ENCODE measurements at places on chromosomes 13 and 19.

- DNase-seq, result no peak
These were observed 201.3 kb downstream of the POU4F1 start for GRCh38 chr13:78401873-78402707.

GRCh38 chr13:46797501-46798237, 708 bp upstream of the ESD start:
- no peak for DNase-seq

DNA sequence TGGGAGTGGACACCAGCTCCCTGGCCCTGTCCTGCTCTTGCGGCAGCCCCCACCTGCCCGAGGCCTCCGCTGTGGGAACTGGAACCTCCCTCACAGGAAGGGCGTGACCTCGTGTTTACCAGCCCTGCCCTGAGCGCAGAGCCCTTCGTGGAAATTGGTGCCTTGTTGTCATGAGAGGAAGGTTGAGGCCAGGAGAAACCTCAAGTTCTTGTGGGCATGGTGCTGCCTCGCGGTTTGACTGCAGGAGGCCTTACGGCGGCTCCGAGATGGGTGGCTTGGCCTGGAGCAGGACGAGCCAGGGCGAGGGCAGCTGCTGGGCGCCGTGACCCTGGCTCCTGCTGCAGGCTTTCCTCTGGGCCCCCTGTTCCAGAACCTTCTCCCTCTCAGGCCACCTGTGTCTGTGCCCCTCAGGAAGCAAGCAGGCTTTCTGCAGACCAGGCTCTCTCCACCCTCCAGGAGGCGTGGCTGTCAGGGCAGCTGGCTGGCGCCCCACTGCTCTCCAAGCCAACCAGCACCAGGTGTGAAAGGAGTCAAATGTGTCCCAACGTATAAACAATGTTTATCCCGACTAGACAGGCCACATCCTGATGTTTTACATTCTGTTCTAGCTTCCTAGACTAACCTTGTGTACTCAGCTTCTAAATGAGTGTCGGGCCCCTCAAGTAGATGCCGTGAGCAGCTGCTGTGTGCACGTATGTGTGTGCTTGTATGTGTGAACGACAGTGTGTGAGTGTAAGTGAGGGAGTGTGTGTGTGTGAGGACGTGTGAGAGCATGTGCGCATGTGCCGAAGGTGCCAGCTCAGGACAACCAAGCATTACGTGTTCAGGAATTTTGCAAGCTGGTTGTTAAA, 10.4 kb upstream of the RASA3 start:
- peak; percentile 22 for DNase-seq

DNA sequence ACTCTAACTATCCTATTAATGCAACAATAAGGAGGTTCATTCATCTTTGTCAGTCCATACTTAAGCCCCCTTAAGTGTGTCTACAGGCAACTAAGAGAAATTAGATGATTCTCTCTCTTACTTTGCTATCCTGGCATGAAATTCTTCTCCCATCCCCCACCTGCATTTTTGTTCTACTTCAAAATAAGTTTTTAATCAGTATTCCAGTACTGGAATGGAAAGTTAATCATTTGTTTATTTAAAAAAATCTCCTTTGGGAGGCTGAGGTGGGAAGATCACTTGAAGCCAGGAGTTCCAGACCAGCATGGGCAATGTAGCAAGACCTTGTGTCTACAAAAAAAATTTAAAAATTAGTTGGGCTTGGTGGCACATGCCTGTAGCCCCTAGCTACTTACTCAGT, 222.1 kb downstream of the MZT1 start:
- DNase-seq, result peak; percentile 5

DNA sequence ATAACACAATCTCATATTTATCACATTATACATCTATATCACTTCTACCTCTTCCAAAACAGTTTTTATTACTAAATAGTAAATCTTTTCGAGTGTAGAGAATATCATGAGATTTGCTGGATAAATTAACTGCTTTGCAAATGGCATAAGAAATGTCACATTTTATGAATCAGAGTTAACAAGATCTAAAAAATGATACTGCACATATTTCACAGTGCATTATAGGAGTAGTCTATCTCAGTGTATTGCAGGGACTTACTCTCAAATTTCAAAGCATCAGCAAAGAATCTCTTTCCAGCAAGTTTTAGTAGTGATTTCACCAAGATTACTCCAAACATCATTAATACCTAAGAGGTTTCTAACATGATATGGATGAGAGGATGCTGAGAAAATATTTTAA, 687.1 kb upstream of the SLITRK1 start:
- DNase-seq, result peak; percentile 11

GRCh38 chr13:21060338-21061028, 903 bp downstream of the LATS2 start:
- DNase-seq, result peak; percentile 55

DNA sequence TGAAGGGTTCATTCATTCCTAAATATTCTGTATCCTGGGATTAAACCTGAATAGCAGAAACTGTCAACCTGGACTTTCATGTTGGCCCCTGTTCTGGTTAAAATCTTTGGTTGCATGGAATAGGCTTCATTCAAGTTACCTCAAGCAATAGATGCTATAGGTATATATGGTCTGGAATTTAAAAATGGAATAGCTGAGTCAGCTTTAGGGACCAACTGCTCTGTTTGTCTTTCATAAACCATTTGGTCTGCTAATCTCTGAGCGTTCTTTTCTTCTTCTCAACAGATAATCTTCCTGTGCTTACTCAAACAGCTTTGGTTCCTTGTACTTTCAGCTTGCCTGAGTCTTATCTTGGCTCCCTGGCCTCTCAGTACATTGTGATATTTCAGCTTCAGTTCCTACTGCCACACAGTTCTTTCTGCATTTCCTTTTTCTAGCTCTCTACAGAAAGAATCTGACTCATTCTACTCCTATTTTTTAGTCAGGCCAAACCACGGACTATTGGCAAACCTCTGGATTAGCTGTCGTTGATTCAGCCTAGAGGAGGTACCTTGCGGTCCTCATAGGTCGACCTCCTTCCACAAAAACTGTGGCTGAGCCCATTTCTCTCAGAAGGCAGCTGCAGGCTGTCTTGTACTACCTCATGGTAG, 35.9 kb upstream of the MAB21L1 start:
- peak; percentile 94 for DNase-seq

- DNase-seq, result no peak
These were observed 1115.9 kb upstream of the PCDH9 start for GRCh38 chr13:68345963-68346531.

DNA sequence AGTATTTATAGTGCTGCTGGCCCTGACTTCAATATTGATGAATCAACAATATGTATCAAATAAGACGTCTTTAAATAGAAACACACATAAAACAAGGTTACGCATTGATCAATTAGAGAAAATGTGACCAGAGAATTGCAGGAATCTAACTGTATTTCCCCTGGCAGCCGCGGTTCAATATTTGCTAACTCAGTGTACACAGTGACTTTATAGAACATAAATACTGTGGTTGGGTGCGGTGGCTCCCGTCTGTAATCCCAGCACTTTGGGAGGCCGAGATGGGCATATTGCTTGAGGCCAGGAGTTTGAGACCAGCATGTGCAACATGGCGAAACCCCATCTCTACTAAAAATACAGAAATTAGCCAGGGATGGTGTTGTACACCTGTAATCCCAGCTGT, 22.8 kb upstream of the UPF3A start:
- DNase-seq, result no peak

DNA sequence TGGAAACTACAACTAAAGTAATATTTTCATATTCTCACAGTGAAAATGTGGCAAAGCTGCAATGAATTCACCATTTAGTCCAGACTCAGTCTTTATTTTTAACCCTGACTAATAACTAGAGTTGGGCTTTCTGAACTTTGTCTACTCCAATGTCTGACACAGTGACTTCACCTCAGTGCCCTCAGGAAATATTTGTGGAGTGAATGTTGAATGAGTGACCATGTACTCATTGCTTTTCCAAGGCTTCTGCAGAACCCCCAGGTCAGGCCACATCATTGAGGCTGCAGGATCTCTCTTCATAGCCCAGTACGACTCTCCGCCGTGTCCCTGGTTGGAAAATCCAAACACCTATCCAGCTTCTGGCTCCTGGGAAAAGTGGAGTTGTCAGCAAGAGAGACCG, 1.8 kb downstream of the ZNF175 start:
- peak; percentile 91 for DNase-seq

DNA sequence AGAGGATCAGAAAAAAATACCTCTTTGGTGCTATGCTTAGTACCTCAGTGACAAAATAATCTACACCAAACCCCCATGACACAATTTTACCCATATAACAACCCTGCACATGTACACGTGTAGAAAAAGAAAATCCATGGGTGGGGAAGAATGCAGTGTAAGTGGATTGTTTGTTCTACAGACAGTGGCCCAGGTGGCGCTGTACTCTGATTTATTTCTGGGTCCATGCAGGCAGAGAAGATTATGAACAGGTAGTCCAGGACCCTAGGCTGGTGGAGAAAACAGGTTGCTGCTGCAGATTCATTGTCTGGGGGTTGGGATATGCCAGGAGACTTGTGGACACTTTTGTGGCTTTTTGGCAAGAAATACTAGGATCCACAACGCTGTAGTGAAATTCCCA, 9.1 kb downstream of the ZNF100 start:
- DNase-seq, result no peak

DNA sequence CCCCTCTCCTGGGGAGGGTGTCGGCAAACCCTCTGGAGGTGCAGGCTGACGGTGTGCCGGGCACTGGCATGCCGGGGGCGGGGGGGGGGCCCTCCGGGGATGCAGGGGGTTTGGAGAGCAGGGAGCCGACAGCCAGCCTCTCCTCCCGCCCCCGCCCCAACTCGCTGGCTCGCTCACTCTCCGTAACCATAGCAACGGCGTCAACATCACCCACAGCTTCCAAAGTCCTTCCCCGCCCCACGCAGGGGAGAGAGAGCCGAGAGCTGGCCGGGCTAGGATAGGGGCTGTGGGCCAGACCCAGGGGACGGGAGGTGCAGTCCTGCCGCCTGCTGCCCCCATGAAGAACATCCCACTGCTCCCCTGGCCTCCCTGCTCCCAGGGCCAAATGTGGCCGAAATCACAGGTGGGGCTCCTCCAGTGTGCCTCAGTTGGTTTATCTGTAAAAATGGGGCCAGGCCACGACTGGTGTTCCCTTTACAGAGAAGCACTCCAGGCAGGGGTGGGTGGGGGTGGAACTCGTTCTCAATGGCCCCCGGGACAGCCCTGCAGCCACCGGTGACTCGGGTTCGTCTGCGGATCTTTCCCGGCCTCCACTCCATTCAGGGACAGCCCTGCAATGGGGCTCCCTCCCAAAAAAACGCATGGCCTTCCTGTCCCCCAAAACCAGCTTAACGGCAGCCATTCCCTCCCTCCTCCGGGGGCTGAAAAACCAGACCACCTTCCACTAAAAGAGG, 3.2 kb downstream of the KLF16 start:
- DNase-seq, result peak; percentile 78

GRCh38 chr19:1510442-1510806, 2.4 kb downstream of the ADAMTSL5 start:
- no peak for DNase-seq

- DNase-seq, result peak; percentile 69
These were observed 77.5 kb upstream of the POMP start for GRCh38 chr13:28581451-28581850.

DNA sequence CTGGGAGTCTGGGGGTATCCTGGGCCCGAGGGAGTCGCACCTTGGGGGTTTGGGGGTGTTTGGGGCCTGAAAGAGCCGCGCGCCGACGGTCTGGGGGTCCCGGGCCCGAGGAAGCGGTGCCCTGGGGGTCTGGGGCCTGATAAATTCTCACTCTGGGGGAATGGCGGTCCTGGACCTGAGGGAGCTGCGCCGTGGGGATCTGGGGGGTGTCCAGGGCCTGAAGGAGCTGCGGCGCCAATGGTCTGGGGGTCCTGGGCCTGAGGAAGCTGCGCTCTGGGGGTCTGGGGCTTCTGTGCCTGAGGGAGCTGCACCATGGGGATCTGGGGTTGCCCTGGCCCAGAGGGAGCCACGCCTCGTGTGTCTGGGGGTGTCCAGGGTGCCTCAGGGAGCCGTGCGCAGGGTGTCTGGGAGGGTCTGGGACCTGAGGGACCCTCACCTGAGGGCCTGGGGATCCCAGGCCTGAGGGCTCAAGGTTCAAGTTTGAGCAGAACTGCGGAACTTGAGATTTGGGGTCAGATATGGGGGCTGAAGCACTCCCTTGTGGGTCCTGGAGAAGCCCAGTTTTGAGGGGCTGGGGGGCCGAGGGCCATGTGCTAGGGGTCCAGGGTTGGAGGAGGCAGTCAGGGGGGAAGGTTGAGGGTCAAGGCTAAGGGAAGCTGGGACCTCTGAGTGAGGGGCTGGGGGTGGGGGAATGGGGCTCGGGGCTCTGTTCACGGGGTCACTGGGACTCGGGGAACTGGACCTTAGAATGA, 1.1 kb downstream of the HDGFL2 start:
- no peak for DNase-seq

- no peak for DNase-seq
These were observed 40.2 kb downstream of the TSSK6 start for GRCh38 chr19:19475015-19475765.

GRCh38 chr13:73096173-73096572, 37.4 kb downstream of the KLF5 start:
- peak; percentile 23 for DNase-seq

GRCh38 chr13:49806126-49806536, 13.6 kb upstream of the KPNA3 start:
- DNase-seq, result no peak

- peak; percentile 60 for DNase-seq
These were observed 599 bp upstream of the ARHGEF7 start for GRCh38 chr13:111114362-111115060.

GRCh38 chr13:75219479-75220237, 262.3 kb downstream of the TBC1D4 start:
- peak; percentile 70 for DNase-seq

DNA sequence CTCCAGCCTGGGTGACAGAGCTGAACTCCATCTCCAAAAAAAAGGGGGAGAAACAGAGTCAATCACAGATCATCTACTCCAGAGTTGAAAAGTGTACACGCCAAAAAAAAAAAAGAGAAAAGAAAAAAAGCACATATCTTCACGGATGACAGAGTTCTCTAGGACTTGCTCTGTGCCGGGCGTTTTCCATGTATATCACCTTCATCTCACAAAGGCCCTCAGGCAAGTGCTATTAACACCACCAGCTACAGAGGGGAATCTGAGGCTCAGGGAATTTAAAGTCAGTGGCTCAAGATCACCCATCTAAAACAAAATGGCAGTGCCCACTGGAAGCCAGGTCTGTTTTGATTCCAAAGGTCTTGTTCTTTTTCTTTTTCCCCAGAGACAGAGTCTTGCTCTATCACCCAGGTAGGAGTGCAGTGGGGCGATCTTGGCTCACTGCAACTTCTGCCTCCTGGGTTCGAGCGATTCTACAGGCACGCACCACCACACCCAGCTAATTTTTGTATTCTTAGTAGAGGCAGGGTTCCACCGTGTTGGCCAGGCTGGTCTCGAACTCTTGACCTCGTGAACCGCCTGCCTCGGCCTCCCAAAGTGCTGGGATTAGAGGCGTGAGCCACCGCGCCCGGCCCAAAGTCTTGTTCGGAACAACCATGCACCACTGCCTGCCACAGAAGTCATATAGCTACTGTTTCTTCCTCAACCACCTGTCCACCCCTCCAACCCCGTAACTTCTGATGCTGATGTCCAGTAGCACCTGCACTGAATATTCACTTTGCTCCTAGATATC, 42.2 kb downstream of the SAE1 start:
- DNase-seq, result no peak

DNA sequence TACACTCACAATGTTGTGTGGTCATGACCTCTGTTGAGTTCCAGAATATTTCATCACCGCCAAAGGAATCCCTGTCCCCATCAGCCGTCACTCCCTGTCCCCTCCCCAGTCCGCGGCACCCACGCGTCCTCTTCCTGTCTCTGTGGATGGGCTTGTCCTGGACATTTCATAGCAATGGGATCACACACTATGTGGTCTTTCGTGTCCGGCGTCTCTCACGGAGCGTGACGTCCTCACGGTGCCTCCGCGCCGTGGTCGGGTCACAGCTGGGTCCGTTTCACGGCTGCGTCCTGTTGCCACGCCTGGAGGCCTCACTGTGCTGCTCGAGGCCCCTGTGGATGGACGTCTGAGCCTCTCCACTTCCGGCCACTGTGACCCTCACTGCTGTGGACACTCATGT, 6.6 kb downstream of the AZU1 start:
- DNase-seq, result no peak
